Gastroesophageal sphincter (tissue), 4 donors: ENCODE measurements at places on chromosomes 16 and 17.
A peak's percentile ranks its signal among the peaks of the same experiment; 100 is the strongest.

DNA sequence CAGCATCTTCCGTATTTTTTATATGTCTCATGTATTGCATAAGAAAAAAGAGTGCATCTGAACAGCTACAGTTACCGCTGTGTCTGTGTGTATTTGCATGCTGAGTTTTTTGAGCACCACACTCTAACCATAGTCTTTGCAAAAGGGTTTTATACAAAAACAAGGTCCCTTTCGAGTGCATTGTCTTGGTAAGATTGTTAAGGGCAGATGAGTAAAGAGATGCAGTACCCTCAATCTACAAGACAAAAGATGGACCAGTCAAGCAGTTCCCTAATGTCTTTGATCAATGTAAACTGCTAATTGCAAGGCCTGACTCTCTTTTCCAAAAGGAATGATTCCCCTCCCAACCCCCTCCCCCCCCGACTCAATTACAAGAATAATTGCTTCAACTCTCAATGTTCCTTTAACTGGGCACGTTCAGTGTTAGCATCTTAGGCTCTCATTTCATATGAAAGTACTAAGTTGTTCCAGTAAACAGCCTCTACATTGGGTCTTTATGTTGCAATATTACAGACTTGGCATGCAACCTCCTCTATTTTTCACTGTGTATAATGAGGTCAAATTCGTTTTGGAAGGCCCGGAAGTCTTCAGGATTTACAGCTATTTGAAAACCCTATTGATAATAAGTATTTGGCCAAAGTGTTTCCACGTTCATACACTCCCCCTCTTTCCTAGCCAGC lies 471.4 kb upstream of the RBFOX1 start:
- ATAC-seq, result no peak

GRCh38 chr17:17668775-17669579 lies 12.3 kb upstream of the RAI1 start:
- ATAC-seq, result no peak

DNA sequence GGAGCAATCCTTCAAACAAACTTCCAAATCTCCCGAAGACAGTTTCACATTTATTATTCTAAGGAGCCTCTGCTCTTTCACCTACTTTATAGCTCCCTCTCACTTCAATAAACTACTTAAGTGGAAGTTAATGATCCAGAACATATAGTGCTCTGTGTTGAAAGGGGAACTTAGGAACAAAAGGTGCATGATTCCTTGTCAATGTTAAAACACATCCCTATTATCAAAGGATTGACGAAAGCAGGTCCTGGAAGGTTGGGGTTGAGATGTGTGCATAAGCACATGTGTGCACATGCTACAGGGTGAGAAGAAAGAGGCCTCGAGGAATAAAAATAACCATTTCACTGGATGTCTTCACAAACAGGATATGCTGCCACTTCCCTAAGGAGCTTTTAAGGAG lies 170.3 kb downstream of the SLC39A11 start:
- no peak for ATAC-seq

GRCh38 chr17:41967141-41967920 lies 736 bp downstream of the CNP start:
- peak; percentile 2 for ATAC-seq

GRCh38 chr17:15007147-15007553 lies 258.0 kb downstream of the PMP22 start:
- no peak for ATAC-seq

- no peak for ATAC-seq
Measured at GRCh38 chr17:81080019-81080418, 45.1 kb downstream of the BAIAP2 start.

GRCh38 chr16:9061358-9061813 lies 30.1 kb upstream of the HAPSTR1 start:
- peak; percentile 84 for ATAC-seq

GRCh38 chr16:85276258-85276657 lies 164.0 kb upstream of the CIBAR2 start:
- no peak for ATAC-seq

- ATAC-seq, result no peak
Measured at GRCh38 chr17:1384905-1385435, 15.1 kb downstream of the YWHAE start.

GRCh38 chr17:62126292-62126691 lies 61.2 kb upstream of the MED13 start:
- ATAC-seq, result no peak

DNA sequence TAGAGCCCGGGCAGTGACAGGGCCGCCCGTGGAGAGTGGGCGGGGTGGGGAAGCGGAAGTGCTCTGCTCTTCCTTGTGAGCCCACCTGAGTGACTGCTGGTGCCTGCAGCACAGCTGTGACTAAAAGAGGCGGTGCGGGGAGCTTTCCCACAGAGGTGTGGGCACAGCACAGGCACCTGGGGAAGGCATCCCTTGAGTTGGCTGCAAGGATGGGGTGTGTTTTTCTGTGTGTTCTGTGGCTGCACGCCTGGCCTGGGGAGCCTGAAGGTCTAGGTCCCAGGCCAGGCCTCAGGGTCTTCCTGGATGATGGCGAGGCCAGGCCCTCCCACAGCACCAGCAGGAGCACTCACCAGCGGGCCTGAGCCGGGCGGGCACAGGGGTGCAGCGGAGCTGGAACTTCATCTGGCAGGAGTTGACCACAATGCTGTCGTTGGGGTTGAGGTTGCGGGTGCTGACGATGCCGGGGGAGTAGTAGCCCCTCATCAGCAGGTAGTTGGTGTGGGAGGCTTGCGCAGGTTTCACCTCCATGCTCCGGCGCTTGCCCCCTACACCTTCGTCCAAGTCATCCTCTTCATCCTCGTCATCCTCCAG lies 67.1 kb downstream of the IL21R start:
- ATAC-seq, result no peak

DNA sequence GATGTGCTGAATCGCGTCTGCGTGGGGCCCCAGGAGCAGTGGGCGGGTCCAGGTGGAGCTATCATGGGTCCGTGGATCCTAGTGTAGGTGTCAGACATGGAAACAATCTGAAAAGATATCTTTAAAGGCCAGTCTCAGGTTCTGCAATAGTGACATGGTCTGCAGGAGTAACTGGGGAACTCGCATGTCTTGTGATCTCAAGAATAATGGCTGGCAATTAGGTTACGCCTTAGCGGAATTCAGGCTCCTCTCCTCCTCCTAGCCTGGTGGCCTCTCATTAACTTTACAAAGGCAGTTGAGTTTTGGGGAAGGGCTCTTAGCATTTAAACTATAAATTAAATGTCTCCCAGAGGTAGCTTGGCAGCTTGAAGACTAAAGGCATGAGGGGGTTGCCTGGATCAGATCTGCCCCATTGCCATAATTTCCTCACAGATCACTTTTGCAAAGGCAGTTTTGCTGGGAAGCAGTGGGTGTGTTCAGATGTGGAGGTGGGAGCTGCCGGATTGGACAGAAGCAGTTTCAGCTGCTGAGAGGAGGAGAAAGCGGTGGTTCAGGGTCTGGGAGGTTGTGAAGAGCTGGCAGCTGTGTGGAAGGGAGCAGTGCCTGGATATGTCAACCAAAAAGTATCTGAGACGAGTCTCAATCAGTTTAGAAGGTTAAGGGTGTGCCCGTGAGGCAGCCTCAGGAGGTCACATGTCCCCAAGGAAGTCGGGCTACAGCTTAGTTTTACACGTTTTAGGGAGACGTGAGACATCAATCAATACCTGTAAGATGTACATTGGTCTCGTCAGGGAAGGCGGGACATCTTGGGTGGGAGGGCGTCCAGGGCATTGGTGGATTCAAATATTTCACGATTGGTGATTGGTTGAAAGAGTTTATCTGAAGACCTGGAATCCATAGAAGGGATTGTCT lies 2.7 kb downstream of the TBCD start:
- no peak for ATAC-seq

GRCh38 chr17:29149431-29150064 lies 30.6 kb downstream of the MYO18A start:
- ATAC-seq, result no peak

GRCh38 chr16:55710466-55710865 lies 54.7 kb downstream of the SLC6A2 start:
- ATAC-seq, result no peak
